ENCODE measurements at places on chromosomes 2 and 18.

- no peak for DNase-seq
Measured at GRCh38 chr2:197024206-197024605, 97.7 kb upstream of the PGAP1 start.

- DNase-seq, result no peak
Measured at GRCh38 chr2:43228321-43228751, 1.9 kb upstream of the ZFP36L2 start.

- no peak for DNase-seq
Measured at GRCh38 chr2:15648593-15649525, 57.2 kb downstream of the DDX1 start.

- DNase-seq, result no peak
Measured at GRCh38 chr2:36147670-36148390, 207.7 kb upstream of the CRIM1 start.

DNA sequence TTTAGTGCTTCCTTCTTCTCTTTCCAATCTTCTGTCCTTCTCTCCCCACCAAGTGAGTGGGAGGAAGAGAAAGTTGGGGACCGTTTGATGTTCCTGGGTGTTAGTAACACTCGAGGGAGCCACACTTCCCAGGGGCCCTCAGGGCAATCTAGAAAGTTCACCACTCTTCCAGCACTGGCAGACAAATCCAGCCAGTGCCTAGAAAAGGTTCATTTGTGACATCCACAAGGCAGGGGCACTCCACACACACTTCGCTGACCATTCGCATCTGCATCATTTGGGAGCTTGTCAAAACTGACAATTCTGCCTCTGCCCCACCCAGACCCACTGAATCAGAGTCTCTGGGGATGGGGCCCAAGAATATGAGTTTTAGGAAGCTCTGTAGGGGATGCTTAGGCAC is 86.8 kb upstream of the ST3GAL5 start:
- no peak for DNase-seq

DNA sequence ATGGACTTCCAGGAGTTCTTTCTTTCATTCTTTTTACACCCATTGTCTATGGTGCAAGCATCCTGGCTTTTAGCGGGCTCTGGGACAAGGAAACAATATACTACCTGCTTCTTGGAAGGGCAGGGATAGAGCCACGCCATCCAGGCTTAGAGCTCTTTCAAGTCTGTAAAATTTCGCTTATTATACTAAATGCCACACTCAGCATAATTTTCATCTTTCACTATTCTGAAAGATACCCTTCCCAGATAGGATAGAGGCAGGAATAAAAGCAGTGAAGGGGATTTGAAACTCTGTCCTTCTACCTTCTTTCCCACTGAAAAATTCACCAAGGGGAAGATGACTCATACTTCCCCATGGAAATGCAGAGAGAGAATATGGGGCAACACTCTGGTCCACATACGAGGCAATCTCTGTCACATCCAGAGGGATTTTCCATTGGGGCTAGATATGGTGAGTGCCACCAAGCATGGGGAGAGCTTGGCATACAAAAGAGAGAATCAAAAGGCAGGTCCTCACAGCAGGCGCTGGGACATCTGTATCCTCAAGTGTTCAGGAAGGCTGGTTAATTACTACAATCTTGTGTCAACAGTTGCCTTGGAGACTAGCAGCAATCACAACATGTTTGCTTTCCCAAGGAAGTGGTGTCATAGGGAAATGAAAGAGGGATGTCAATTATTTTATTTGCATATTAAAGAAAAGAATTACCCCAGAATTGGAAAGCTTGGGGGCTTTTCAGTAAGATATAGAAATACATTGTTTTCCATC is 127.6 kb downstream of the TDRD15 start:
- DNase-seq, result no peak

GRCh38 chr18:21968338-21968737 is 201.1 kb upstream of the GATA6 start:
- DNase-seq, result no peak

- no peak for DNase-seq
Measured at GRCh38 chr2:183532514-183532913, 408.3 kb downstream of the NUP35 start.

DNA sequence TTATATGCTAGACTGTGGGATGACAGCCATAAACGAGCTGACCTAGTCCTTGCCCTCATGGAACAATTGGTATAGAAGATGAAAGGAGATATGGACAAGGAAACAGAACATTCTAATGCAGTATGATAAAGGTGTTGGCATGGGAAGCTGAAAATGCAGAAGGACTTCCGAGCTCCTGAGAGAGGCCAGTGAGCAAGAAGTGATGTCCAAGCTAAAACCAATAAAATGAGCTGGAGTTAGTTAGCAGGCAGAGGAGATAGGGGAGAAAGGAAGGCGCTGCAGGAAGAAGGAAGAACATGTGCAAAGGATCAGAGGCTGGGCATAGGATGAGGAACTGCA is 64.5 kb downstream of the BOD1L2 start:
- DNase-seq, result no peak

- no peak for DNase-seq
Measured at GRCh38 chr2:72955228-72956049, 38.1 kb downstream of the EMX1 start.

GRCh38 chr18:35117951-35118411 is 76.8 kb downstream of the MAPRE2 start:
- DNase-seq, result no peak

DNA sequence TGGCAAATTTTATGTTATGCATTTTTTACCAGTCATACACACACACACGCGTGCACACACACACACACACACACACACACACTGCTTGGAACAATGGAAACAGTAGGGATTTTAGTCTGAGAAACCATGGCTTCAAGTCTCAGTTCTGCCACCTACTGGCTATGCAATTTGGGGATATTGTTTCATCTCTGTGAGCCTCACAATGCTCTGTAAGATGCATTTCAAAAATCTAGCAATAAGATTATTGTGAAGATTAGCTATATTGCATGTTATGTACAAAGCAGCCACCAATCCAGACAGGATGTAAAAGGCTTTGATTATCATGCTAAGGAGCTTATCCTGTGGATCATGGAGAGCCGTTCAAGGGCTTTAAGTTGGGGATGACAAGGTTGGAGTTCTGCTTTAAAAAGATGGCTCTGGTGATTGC is 401.4 kb downstream of the NBAS start:
- DNase-seq, result peak; percentile 75

GRCh38 chr2:109529532-109530449 is 84.0 kb downstream of the SEPTIN10 start:
- no peak for DNase-seq

DNA sequence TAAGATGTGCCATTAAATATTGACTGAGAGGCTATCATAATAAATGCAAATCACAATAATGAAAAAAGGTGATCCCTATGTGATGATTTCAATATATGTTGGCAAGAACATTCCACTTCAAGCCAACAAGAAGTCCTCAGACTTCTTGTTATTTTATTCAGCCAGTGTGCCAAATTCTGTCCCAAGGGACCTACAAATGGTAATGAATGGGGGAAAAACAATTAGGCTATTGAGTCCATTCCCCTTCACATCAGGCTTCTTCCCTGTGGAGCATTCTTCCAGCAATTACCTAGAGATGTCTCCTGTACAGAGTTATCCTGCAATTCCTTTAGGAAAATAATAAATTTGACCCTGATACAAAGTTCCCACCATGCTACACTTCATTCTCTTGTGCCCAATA is 144.4 kb downstream of the PIEZO2 start:
- no peak for DNase-seq

GRCh38 chr2:144596073-144596871 is 76.4 kb upstream of the ZEB2 start:
- DNase-seq, result peak; percentile 58

DNA sequence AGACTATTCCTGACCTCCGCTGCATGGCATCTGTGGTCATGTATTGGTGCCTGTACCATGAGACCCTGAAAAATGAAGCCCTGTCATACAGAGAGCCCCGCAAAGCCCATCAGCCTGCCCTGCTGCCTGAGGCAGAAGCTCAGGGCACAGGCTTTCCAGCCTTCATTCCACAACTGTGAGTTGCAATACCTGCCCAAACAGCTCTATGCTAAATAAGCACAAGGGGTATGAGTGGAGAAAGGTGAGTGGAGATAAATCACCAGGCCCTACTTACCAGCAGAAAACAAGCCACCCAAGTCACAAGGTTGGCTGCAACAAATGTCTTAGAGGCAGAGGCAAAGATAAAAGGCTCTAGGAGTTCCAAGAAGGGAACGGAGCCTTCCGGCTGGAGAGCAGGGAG is 277.4 kb downstream of the TNS1 start:
- no peak for DNase-seq

DNA sequence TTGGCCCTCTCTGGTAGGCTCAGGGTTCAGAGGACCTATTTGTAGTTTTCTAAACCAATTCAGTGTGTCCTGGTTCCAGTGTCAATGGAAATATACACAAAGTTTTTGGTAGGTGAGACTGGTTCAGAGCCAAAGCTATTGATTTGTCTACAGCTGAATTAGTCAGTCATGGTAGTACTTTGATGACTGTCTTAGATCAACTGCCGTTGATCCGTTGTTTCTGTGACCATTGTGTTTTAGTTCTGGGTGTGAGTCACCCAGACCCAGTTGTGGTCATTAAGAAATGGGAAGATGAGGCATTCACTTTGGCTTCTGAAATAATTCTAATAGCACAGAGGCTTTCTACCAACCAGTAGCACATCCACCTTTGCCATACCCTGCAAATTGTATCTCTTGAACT is 16.0 kb upstream of the RPE start:
- peak; percentile 11 for DNase-seq

DNA sequence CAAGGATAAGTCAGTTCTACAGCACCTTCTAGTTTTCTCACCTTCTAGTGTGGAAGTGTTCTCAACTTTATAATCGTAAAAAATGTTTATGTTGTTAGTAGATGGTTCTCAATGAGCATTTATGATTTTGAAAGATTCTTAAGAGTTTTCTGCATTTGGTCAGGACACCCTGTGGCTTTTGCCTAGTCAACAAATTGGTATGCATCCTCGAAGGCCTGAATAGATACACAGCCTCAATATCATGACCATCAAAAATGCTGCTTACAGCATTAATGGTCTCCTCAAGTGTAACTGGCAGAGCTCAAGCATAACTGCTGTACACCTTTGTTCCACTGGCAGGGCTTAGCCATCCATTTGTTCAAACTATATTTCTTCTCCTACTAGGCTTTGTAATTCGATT is 96.7 kb downstream of the CRACDL start:
- DNase-seq, result no peak

- DNase-seq, result no peak
Measured at GRCh38 chr18:50179465-50179864, 15.5 kb downstream of the MYO5B start.

- DNase-seq, result peak; percentile 65
Measured at GRCh38 chr18:62524440-62525200, 1.8 kb downstream of the ZCCHC2 start.

DNA sequence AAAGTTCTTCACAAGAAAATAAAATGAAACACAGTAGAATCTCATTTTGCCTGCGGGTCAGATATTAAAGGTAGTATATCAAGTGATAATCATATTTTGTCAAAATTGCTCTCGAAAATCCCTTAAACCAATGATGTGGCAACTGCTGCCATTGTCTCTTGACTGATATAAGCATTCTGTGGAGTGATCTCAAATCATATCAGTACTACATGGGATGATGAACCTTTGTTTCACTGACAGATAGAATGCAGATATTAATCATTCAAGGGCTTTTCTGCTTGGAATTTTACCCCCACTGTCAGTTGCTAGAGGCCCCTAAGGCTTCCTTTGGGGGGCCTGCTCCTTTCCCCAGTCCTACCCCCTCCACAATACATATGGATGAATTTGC is 31.3 kb upstream of the MALL start:
- DNase-seq, result no peak

Measured in KBM-7 (cell line).